ENCODE measurements at places on chromosomes 2 and 18.
A peak's percentile ranks its signal among the peaks of the same experiment; 100 is the strongest.

- no peak for DNase-seq
Measured at GRCh38 chr2:144702051-144702450, 182.1 kb upstream of the ZEB2 start.

DNA sequence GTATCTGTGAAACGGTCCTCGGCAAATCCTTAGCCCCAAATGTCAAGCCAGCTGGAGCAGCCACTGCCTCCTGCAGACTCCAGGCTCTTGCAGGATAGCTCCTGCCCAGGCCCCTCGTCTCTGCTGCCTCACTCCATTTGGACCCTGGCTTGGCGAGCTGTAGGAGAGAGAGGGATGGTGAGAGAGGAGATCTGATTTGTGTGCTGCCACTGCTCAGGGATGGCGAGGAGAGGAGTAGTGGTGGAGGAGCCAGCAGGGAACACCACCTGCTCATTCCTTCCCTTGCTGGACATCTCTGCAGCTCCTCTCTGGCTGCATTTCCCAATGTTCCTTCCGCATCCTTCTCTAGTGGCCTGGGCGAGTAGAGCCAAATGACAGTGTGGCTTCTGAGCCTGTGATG lies 109.1 kb upstream of the NCK2 start:
- DNase-seq = no peak

- no peak for DNase-seq
Measured at GRCh38 chr18:69495338-69495737, 94.7 kb downstream of the DOK6 start.

- DNase-seq = peak; percentile 23
Measured at GRCh38 chr2:237122214-237122666, 36.6 kb downstream of the COPS8 start.

GRCh38 chr2:24521975-24522639 lies 31.1 kb downstream of the NCOA1 start:
- no peak for DNase-seq

DNA sequence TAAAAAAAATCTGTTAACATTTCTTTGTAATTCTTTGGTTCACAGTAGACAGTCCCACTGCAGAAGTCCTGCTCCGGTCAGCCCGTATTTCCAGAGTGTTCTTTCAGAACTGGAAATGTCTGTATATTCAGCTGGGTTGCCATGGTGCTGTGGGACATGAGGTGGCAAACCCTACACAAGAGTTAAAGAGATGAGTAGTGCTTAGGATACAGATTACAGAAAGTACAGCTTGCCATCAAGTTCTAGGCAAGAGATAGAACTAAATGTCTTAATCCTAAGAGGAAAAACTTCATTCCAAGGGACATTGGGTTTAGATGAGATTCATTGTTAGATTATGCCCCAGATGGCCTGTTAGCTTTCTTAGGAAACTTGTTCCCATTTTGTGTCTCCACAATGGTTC lies 60.1 kb downstream of the FMNL2 start:
- no peak for DNase-seq

DNA sequence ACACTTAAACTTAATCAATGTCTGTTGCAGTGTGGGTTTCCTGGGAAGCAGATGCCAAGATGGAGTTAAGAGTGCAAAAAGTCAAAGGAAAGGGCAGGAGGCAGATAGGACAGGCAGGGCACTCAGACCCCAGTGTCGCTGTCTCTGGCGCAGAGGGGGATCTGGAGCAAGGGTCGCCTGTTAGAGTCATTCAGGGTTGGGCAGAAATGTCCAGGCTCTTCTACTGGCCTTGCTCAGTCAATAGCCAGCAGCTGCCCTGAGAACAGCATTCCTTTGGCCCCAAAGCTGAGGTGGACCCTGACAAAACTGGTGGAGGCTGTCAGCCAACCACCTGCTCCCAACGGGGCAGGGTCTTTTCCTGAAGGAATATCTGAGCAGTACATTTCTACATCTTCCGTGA lies 97.1 kb upstream of the SLC66A3 start:
- no peak for DNase-seq

GRCh38 chr2:191869178-191869577 lies 22.3 kb upstream of the CAVIN2 start:
- DNase-seq = no peak

- DNase-seq = no peak
Measured at GRCh38 chr18:80246445-80247392, 595 bp downstream of the PARD6G start.

- no peak for DNase-seq
Measured at GRCh38 chr2:37378411-37378810, 34.0 kb downstream of the QPCT start.

DNA sequence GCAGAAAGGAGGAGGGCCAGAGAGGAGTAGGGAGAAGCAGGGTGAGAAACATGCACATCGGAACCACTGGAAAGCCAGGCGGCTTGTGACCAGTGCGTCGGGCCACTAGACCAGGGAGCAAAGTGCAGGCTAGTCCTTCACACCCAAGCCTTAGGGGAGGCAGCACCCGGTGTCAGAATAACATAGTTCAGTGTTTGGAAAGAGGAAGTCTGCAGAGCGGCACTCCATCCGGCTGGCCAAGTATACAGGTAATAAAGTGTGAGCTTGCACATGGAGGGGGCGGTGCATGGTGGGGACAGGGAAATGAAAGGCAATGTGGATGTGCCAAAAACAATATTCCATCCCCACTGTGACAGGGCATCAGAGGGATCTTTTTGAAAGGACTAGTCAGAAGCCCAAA lies 69.7 kb downstream of the ZNF521 start:
- no peak for DNase-seq

DNA sequence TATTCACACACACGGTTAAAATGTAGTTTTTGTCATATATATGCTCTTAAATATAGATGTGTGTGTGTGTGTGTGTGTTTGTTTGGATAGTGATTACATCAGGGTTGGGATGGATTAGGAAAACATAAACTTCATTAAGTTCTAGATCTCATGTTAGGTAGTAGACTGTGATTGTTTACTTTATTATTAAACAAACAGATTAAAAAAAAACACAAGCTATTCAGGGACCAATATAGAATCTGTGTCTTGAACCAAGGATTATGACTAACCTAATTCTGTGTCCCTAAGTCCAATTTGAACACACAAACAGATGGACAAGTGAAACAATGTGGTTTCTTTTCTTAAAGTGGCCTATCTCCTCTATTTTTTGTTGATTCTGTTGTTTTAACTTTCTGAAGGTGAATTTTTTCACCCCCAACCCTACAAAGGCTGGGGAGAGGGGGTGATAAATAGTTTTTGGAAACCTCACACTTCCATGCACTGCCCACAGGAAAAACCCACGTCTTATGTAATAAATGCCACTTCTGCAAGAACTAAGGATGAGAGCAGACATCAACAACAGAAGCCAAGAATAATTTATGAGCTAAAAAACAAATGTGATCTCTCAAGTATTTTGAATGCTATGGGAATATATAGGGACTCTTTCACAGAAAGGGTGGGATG lies 40.7 kb downstream of the IL1R2 start:
- no peak for DNase-seq

DNA sequence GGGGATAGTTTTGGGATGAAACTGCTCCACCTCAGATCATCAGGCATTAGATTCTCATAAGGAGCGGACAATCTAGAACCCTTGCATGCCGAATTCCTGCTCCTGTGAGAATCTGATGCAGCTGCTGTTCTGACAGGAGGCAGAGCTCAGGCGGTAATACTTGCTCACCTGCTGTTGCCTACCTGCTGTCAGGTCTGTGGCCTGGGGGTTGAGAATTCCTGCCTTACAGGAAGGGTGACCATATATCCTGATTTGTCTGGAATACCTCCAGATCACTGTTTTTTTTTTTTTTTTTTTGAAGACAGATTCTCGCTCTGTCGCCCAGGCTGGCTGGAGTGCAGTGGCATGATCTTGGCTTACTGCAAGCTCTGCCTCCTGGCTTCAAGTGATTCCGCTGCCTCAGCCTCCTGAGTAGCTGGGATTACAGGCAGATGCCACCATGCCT lies 21.7 kb downstream of the ACSL3 start:
- DNase-seq = no peak

GRCh38 chr18:79374408-79375171 lies 21.1 kb upstream of the NFATC1 start:
- no peak for DNase-seq

DNA sequence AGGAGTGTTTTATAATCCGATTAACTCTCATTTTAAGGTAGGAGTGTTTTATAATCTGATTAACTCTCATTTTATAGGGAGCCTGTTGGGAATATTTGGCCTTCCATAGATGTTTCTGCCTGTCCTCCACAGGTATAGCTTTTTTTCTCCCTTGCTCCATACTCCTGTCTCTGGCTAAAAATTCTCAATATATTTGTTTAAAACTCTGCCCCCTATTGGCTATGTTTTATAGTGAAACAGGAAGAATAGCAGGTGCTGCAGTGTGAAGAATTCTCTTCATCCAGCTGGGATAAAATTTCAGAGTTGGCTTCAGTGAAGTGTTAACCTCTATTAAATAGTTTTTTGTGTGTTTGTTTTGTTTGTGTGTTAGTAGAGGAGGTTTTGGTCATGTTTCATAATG lies 1046.0 kb upstream of the TMEFF2 start:
- no peak for DNase-seq

DNA sequence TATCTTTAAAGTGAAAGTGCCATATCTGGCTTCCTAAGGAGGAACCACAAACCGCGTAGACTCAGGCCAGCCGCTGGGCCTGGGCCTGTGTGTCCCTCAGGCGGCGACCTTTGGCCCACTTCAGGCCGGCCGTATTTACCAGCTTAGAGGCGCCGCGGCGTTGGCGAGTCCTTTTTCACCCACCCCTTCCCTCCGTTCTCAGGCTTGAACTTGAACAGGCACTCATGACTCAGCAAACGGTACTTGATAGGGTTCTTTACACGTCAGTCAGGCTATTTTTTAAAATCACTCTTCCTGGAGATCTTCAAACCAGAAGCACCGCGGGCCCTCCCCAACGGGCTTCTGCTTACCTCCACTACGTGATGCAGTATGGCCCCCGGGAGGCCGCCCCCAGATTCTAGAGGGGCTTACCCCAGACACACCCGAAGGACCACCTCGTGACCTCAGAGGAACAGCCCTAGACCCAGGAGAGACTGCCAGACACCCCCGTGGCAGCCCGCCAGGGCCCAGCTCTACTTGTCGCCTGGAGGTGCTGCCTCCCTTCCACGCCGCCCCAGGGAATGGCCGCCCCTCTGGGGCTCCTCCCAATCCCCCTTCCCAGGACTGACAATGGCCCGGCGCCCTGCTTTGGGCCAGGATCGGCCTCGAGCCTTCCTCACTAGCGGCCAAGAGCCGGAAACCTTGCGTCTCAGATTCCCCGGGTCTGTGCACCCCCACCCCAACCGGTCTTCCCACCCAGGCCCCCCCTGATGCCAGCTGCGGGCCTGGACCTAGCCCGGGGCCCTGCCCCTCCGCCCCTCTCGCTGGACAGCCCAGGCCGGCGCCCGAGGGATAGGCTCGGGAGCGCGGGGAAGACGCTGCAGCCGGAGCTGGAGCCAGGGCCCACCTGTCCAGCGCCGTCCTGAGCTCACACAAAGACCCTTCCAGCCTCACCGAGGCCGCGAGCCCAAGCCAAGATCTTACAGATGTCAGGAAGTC lies 33.8 kb upstream of the IMPA2 start:
- peak; percentile 69 for DNase-seq

DNA sequence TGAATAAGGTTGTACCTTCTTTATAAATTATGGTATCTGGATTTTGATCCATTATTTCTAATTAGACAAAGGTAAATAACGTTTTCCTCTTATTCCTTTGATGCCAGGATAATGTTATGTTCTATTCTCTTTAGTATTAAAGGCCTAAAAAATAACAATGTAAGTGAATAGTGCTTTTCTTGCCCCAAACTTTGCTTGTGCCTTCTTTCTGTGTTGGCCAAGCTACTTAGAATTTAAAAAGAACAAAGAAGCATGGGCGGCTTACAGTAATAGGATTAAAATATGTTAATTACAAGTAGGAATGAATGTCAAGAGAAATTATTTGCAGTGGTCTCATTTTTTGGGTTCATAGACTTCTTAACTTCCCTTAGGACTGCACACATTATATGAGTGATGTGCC lies 105.0 kb upstream of the FSIP2 start:
- no peak for DNase-seq

DNA sequence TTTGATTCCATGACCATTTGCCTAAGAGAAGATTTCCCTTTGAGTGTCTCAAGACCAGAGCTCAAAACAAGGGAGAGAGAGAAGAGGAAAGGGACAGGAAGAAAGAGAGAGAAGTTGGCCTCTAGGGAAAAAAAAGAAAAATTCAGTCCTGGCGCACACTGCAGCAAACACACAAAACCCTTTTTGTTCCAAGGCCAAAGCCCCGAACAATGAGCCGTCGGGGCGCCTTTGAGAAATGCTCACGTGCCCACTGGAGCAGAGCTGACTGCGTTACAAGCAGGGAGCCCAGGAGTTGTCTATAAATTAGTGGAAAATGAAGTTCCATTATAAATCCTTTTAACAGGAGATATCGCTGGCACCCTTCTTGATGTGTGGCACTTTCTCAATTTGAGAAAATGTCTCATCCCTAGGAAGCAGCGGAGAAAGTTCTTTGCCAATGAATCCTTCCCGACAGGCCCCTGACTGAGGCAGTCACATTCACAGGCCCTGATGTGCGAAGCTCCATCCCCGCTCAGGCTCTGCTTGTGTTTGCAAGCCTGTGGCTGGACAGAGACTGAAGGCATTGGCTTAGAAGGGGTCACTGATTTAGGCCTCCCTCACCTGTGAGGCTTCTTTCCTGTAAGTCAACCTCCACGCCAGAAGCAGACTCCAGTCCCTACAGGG lies 32.1 kb upstream of the NCKAP5 start:
- DNase-seq = no peak

- DNase-seq = no peak
Measured at GRCh38 chr18:44789710-44790109, 109.0 kb downstream of the SETBP1 start.

DNA sequence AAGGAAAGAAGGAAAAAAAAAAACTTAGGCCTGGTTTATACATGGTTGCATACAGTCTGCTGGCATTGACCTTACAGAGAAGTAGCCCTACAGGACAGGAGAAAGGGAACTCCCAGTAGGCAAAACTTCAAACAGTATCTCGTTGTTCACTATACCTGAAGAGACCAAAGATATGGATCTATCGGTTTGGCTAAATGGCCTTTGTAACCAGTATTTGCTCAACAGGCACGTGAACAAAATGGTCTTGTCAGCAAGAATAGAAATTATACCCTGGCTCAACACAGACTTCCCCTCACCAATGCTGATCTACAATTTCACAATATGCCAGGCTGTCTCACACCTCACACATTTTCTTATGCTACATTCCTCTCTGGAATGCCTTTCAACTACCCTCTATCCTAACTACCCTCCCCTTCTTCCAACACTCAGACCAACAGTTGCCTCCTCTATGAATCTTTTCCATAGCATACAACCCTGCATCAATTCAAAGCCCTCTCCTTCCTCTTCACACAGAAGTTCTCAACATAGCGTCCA lies 13.7 kb downstream of the HYCC2 start:
- no peak for DNase-seq

DNA sequence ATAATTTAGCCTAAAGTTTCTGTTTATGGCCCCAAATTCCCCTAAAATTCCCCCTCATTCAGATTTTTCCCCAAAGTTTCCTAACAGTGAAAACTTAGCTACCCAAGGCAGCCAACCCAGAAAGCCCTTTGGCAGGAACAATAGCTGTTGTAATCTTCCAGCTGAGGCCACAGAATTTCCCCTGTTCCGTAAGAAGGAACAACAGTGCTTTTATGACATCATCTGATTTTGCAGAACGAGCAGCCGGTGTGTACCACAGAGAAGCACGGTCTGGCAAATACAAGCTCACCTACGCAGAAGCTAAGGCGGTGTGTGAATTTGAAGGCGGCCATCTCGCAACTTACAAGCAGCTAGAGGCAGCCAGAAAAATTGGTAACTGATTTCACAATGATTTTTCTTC lies 6.3 kb downstream of the TNFAIP6 start:
- no peak for DNase-seq
